ENCODE measurements at places on chromosomes 6 and 20.

- no peak for DNase-seq
These were observed 27.8 kb upstream of the PKHD1 start for GRCh38 chr6:52115145-52115741.

- DNase-seq: no peak
These were observed 25.2 kb downstream of the TCF15 start for GRCh38 chr20:584971-585301.

- peak; percentile 5 for DNase-seq
These were observed 16.7 kb upstream of the SMLR1 start for GRCh38 chr6:130810307-130811030.

GRCh38 chr20:10313215-10313614 is 94.6 kb downstream of the SNAP25 start:
- no peak for DNase-seq

- no peak for DNase-seq
These were observed 157.6 kb upstream of the INSM1 start for GRCh38 chr20:20210327-20210726.

GRCh38 chr6:17431581-17431980 is 38.2 kb downstream of the CAP2 start:
- DNase-seq: peak; percentile 26

DNA sequence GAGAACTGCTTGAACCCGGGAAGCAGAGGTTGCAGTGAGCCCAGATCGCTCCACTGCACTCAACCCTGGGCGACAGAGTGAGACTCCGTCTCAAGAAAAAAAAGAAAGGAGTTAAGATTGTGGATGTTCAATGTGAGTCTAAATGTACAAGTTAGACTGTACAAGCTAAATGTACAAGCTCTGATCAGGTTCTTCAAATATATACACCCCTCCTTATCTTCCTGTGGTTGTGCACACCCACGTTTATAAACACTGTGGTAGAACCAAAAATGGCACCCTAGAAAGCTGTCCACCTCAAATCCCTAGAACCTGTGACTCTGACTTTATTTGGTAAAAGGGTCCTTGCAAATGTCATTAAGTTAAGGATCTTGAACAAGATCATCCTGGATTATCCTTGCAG is 11.2 kb upstream of the RANBP9 start:
- no peak for DNase-seq

GRCh38 chr20:17624551-17625245 is 54.8 kb downstream of the DSTN start:
- DNase-seq: no peak

GRCh38 chr6:129491436-129491835 is 218.5 kb downstream of the ARHGAP18 start:
- DNase-seq: peak; percentile 62

DNA sequence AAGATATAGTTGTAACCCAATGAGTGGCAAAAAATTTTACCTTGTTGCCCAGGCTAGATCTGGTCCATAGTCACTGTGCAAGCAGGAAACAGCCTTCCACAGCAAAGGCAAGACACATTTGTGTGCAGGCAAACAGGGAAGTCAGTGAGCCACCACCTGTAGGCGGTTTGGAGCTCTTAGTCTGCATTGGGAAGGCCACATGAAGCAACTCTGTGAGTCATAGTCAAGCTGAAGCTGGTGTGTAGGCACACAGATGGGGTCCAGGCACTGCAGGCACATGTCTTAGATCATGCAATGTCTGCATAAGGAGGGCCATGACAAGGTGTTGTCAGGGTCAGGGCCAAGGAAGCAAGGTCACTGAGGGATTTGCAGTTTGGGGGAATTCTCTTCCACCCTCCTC is 543.2 kb upstream of the EPHA7 start:
- no peak for DNase-seq

DNA sequence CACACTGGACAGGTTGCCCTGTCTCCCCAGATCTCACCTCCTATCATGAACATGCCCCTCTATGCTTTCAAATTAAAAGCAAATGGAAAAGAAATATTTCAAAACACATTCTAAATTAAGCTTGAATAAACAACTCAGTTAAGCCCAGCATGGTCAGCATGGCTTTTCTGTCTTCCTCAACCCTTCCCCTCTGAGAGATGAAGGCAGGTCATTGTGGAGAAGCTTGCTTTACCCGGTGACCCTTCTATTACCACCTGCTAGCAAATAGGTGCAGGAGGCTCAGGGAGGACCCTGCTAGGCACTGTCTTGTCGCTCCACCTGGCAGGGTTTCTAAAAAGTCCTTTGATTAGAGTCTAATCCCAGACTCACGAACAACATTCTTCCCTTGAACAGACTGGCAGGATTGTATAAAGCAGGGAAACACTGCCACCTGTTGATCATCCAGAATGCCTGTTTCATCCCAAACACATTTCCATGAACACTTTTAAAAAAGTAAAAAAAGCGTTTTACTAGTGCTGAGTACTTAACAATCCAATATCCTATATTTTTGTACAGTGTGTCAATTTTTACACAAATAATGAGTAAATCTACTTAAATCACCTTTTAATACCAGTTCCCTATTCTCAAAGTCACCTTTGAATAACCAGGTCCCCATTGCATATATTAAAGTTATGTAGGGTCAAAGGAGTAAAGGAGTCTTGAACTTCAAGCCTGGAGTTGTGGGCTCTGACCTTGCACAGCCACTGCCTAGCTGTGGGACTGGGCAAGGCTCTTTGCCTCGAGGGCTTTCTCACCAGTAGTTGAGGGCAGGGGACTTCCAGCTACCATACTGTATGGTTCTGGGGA is 75.5 kb downstream of the GPR6 start:
- peak; percentile 74 for DNase-seq

- DNase-seq: peak; percentile 91
These were observed 279.7 kb upstream of the FLRT3 start for GRCh38 chr20:14617123-14617522.

DNA sequence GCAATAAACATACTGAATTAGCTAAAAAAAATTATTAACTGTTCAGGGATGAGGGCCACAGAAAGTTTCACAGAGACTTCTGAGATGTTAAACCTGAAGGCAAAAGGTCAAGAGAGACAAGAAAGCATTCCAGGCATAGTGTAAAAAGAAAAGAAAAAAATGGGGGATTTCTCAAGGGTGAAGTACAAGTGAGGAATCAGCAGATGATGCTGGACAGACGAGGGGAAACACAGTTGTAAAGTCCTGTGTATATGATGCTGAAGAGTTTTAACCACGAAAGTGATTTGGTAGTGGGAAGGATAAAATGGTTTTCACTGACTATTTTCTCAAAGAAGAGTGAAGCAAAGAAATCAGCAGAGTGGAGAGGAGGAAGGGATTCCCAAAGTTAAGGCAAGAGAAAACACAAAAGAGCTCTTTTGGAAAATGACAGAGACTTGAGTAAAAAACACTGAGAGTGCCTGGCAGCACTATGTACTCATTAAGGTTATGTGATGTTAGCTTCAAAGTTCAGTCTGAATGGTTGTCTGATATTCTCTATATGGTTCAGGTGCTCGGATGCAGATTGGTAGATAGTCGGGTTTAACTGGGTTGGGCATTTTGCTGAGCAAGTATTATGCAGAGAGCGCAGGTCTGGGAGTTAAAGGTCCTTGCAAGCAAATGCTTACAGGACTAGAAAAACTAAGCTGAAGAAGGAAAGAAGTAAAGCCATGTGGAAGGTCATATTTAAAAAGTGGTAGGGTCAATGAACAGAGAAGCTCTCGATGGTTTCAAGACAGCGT is 16.4 kb downstream of the RAB23 start:
- no peak for DNase-seq
